Left kidney (tissue), 8 donors: ENCODE measurements at places on chromosomes 4 and X. TPM values are rescaled to one million over a fixed set of nuclear protein-coding genes. Genes with fewer than 3 reads are reported as not detected.

- peak; percentile 13 for DNase-seq
Observed at GRCh38 chrX:147803948-147804347, 107.8 kb upstream of the FMR1 start.

GRCh38 chr4:110411574-110412011 lies 64.4 kb upstream of the ENPEP start:
- DNase-seq = no peak

DNA sequence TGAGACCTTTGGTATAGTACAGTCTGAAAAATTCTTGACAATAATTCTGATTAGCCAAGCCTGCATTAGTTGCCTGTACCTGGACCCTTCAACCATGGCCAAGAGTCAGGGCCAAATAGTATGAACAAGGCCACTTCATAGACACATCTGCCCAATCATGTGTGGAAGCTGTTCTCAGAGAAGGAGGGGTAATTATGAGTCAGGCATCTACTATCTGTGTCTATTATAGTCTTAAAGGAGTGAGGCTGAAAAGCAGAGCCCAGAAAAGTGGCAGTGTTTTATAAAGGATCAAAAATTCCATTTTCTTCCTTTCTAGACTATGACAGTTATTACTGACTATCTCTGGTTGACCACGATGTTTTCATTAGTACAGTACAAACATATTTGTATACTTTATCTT lies 5.0 kb upstream of the ADGRL3 start:
- DNase-seq = no peak

DNA sequence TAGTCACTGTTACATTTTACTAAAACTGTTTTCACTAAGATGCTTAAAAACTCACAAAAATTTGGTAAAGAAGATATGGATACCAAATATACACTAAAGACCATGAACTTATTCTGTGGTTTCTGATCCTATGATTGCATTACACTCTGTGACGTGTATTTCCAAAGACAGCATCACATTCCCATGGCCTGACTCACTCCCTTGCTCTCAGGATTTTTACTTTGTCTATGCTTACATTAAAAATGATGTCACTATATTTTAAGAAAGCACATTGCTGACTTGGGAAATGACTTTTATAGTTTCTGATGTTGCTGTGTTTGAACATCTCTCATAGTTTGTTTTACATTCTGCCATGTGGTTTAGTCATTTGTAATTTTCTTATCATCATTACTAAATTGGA lies 327.9 kb upstream of the MAGEB18 start:
- no peak for DNase-seq

- DNase-seq = no peak
Observed at GRCh38 chr4:127084666-127085065, 548.1 kb upstream of the INTU start.

DNA sequence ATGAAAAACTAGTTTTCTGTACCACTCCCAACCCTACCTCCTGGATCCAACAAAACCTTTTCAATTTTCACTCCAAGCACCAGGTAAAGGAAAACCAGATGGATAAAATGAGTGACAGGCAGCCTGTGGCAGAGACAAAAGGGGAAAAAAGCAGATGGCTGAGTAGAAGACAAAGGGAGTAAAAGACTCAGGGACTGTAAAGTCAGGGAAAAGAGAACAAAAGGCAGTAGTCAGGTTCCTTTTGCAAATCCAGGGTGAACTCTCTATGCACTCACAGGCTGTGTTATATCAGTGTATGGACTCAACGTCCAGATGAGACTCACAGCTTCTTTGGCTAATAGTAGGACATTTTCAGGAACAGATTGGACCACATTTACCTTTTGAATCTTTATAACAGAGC lies 54.2 kb downstream of the QRFPR start:
- no peak for DNase-seq

DNA sequence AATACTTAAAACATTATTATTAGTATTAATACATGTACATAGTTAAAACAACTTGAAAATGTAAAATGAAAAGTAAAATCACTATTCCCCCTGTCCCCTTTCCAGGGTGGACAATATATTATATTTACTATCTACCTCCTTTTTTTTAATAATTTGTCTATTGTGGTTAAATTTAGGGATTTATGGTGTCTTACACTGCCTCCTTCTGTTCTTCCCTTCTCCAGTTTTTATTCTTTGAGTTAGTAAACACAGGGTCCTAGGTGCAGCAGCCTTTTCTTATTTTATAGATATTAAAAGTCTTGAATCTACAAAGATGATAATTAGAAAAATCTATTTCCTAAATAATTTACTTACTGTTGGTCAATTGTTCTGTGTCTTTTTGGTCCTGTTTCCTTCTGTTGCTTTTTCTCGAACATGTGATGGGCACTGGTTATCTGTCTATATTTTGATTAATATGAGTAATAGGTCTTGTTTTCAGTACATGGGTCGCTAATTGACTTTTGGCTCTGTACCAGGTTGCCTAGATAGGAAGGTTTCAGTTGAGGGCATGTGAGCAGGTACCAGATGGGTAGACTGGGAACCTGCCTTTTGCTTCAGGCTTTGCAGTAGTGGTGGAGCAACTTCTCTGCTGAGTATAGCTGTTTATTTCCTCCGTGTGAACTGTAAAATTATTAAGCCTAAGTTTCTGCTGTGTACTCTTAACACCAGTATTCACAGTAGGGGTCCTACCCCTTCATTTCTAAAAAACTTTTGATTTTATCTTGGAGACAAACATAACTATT lies 1.1 kb downstream of the NUDT9 start:
- peak; percentile 20 for DNase-seq

GRCh38 chrX:135328421-135329005 lies 19.2 kb downstream of the ETDC start:
- no peak for DNase-seq

DNA sequence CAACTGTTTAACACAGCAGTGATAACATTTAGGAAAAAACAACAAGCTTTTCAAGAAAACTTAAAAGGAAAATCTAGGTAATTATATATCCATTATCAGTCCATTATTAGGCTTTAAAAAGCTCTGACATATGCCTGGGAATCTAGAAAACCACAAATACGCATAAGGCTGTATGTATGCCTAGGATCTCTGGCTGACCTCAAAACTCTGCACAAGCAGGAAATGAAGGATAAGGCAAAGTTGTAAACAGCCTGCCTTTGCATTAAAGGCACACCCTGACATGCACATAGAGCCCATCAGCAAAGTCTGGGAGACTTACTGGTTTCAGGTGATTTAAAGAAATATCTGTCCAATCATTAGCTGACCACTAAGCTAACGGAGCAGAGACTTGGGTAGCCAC lies 14.0 kb downstream of the TIMP1 start:
- DNase-seq = no peak

DNA sequence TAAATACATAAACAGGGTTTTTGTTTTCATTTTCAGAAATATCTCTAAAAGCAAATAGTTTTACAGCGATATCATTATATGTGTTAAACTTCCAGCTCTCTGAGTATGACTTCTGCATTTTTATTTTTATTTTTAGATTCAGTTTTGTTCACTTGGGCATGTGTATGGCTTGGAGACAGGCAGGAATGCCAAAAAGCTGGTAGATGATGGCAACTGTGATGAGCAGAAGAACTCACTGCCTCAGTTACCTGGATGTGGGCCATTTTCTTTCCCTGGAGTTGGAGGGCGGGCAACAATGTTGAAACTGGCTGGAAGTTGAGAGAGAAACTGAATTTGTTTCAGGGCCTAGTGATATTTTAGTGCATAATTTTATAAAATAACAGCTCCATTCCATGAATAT lies 266.4 kb downstream of the ARHGAP24 start:
- DNase-seq = no peak

DNA sequence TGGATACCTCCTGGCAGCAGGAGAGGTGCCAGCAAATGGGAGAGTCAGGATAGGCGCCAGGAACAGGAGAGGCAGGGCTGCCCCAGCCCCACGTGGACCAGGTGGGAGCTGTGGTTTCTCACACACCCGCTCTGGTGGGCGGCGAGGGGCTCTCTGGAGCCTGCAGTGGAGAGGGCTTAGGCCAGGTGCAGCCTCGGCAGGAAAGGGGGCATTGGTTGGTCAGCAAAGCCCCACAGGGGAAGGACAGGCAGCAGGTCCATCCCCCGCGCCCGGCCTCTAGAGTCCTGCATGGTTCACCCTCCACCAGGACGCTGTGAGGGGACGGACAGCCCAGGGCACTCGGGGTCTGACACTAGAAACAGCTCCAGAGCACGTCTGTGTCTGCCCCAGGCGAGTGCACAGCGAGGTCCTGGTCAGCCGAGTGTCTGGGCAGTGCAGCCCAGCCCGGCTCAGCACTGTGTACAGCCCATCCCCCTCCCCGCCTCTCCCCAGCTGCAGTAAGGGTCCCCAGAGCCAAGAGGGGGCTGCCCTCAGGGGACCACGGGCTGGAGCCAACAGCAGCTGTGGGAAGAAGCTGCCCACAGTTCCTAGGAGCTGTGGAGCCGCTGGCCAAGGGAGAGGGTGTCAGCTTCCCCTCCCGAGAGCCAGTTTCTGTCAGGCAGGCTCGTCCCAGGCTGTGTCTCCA lies 8.2 kb downstream of the ATP5ME start:
- DNase-seq = no peak

DNA sequence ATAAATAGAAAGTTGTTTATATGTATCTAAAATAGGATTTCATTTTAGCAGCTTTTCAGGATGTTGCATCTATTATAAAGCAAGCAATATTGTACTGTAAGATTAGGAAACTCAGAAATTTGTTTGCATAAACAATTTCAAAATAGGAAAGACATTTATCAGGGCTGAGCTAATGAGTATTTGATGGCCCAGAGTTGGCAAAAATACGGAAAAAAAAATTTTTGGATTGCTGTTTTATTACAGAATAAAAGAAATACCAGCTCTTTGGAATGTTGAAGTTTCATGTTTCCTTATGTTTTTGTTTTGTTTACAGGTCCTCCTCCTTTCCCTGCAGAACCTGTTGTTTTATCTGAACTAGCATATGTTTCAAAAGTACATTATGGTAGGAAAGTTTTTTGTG lies 14.5 kb downstream of the ADAD1 start:
- DNase-seq = no peak

- DNase-seq = no peak
Observed at GRCh38 chr4:117660668-117661067, 373.6 kb upstream of the NDST3 start.

- peak; percentile 62 for DNase-seq
Observed at GRCh38 chr4:39446842-39447573, 11.7 kb downstream of the RPL9 start.

DNA sequence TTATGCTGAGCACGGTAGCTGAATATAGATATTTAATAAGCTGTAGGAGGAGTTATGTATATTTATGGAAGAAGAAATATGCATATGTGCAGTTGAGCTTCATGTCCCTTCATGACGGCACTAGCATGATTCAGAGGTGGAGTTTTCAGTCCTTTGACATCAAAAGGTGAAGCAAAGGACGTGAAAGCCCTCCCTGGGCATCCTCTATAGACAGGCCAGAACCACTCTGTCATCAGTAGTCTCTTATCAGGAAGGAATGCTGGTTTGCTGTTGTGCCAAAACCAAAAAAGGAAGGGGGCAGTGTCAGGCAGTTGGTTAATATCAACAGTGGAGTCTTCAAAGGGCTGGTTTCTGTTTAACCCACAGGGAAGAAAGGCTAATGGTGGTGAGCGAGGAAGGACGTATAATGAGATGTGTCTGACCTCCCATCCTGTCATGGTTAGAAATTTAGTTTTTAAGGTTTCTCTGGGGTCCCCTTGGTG lies 23.5 kb upstream of the IL2 start:
- DNase-seq = no peak

Gene SSX3
- not detected for polyA plus RNA-seq

Gene OTUD5
- polyA plus RNA-seq = 67.2 TPM

Gene PDLIM3
- polyA plus RNA-seq = 4.0 TPM

Gene ADAMTS3
- polyA plus RNA-seq = 15.7 TPM

Gene ASB5
- polyA plus RNA-seq = 0.18 TPM

Gene CRMP1
- polyA plus RNA-seq = 69.3 TPM

Gene PASD1
- 0.05 TPM for polyA plus RNA-seq

Gene LETM1
- polyA plus RNA-seq = 28.8 TPM
